Heart left ventricle (tissue), 16 donors: ENCODE measurements at places on chromosomes 3 and 15.

DNA sequence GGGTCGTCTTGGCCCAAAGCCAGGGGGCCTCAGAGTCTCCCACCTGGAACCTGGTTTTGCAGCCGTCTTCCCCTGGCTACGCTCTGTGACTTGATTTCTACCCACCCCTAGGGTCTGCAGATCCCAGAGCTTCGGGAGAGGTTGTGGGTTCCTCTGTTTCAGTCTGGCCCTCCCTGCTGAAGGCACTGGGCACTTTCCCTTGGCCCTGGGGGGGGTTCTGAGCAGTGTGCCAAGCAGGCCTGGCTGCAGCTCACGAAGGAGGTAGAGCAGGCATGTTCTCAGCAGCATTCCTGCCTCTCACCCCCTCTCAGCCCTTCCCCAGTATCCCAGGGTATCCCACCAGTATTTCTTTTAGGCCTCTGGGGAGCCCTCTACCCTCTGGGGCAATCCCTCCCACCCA, 99.0 kb downstream of the TMEM266 start:
- H3K36me3 ChIP-seq: no peaks in the 10 kb centered on the region
- peaks cover 32% of the 10 kb centered on the region for H3K4me1 ChIP-seq
- H3K4me3 ChIP-seq: no peak overlapping the region
- H3K27ac ChIP-seq: no peak overlapping the region

- H3K36me3 ChIP-seq: peaks cover 100% of the 10 kb centered on the region
- DNase-seq: no peak
- no peak overlapping the region for H3K4me3 ChIP-seq
These were observed 60.1 kb upstream of the PARL start for GRCh38 chr3:183944775-183945174.

DNA sequence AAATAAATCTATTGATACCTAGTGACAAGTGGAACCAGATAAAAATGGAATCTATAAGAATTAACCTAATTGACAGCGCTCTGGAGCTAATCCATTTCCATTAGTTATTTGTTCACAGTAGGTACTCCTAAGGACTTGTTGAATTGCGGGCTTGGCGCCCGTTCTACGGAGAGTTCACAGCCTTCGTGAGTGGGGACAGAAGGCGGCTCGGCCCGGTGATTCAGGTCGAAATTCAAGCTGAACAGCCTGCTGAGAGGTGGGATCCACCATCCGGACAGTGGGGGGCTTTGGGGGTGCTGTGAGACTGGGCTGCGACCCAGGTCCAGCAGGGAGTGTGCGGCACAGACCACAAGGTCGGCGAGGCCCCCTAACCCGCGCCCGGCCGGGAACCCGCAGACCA, 779 bp upstream of the CTNNB1 start:
- peaks cover 25% of the 10 kb centered on the region for H3K4me1 ChIP-seq
- peak; percentile 41 for DNase-seq
- H3K36me3 ChIP-seq: no peaks in the 10 kb centered on the region
- H3K27ac ChIP-seq: peak overlapping the region; percentile 98
- H3K27me3 ChIP-seq: no peaks in the 10 kb centered on the region
- H3K4me3 ChIP-seq: peak overlapping the region; percentile 87

DNA sequence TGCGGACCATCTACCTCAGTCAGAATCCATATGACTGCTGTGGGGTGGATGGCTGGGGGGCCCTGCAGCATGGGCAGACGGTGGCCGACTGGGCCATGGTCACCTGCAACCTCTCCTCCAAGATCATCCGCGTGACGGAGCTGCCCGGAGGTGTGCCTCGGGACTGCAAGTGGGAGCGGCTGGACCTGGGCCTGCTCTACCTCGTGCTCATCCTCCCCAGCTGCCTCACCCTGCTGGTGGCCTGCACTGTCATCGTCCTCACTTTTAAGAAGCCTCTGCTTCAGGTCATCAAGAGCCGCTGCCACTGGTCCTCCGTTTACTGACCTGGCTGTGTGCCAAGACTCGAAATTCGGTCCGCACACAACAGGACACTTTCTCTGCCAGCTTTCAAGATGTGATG, 21.9 kb downstream of the NRROS start:
- H3K4me3 ChIP-seq: no peak overlapping the region
- DNase-seq: no peak
- no peaks in the 10 kb centered on the region for H3K27me3 ChIP-seq
- no peaks in the 10 kb centered on the region for H3K4me1 ChIP-seq
- no peak overlapping the region for H3K27ac ChIP-seq

DNA sequence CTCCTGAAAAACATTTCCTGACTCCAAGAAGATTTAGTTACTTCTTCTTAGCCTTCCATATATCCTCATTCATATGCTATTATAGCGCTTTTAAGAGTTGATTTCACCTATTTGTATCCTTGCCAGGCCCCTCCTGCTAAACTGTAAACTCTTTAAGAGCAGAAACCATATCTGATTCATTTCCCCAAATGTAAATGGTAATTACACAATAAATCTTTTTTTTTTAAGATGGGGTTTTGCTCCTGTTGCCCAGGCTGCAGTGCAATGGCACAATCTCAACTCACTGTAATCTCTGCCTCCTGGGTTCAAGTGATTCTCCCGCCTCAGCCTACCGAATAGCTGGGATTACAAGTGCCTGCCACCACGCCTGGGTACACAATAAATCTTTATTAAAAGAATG, 4.5 kb downstream of the DLEC1 start:
- no peak overlapping the region for H3K4me3 ChIP-seq
- no peak for DNase-seq
- no peaks in the 10 kb centered on the region for H3K27me3 ChIP-seq
- no peak overlapping the region for H3K27ac ChIP-seq
- peaks cover 14% of the 10 kb centered on the region for H3K4me1 ChIP-seq
- no peaks in the 10 kb centered on the region for H3K36me3 ChIP-seq

DNA sequence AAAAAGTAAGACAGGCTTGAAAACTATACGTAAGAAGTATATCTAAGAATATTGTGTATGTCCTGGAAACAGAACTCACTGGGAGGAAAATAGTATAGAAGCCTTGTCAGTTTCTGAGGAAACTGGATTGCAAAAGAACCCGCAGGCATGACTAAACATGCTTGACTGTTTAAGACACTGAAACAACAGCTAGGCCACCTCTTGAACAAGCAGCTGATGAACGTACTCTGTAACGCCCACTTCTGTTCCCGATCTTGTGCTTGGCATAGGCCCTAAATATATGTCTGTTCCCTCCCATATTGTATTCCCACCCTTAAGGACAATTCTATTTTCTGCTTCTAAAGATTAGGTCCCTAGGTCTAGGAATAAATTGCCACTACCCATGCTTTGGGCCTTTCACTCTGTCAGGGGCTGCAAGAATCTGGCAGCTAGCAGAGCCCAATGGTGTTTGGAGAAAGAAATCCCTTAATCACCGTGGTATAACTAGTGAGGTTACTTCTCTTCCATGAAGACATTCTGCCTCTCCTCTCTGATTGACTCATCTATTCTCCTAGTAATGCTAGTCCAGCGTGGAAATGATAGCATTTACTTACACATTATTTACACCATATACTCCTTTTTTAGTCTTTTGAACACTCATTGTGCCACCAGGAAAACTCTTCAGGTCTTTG, 46.2 kb downstream of the CD200 start:
- no peak for DNase-seq
- no peak overlapping the region for H3K4me3 ChIP-seq
- peaks cover 8% of the 10 kb centered on the region for H3K4me1 ChIP-seq
- no peak overlapping the region for H3K27ac ChIP-seq
- H3K27me3 ChIP-seq: no peaks in the 10 kb centered on the region
- H3K36me3 ChIP-seq: no peaks in the 10 kb centered on the region

- no peak overlapping the region for H3K4me3 ChIP-seq
- no peak overlapping the region for H3K27ac ChIP-seq
- peaks cover 3% of the 10 kb centered on the region for H3K4me1 ChIP-seq
- peaks cover 4% of the 10 kb centered on the region for H3K27me3 ChIP-seq
- no peak for DNase-seq
These were observed 4.1 kb upstream of the COL6A5 start for GRCh38 chr3:130341388-130341787.

GRCh38 chr15:99720533-99720932, 12.7 kb downstream of the LYSMD4 start:
- no peak overlapping the region for H3K4me3 ChIP-seq
- peaks cover 4% of the 10 kb centered on the region for H3K36me3 ChIP-seq
- no peak for DNase-seq
- no peak overlapping the region for H3K27ac ChIP-seq
- H3K4me1 ChIP-seq: peaks cover 41% of the 10 kb centered on the region

DNA sequence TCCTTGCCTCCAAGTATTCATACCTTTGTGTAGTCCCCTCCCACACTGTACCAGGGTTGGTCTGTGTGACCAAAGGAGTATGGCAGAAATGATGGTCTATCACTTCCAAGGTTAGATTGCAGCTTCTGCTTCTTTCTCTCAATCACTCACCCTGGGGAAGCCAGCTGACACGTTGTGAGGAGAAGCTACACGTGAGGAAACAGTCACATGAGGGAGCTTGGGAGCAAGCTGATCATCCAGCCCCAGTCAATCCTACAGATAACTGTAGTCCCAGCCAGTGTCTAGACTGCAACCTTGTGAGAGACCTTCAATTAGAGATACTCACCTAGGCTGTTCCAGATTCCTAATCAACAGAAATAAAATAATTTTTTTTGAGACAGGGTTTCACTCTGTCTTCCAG, 6.2 kb upstream of the ZNF774 start:
- no peaks in the 10 kb centered on the region for H3K36me3 ChIP-seq
- no peaks in the 10 kb centered on the region for H3K27me3 ChIP-seq
- no peak overlapping the region for H3K27ac ChIP-seq
- DNase-seq: no peak
- H3K4me3 ChIP-seq: no peak overlapping the region
- H3K4me1 ChIP-seq: no peaks in the 10 kb centered on the region

DNA sequence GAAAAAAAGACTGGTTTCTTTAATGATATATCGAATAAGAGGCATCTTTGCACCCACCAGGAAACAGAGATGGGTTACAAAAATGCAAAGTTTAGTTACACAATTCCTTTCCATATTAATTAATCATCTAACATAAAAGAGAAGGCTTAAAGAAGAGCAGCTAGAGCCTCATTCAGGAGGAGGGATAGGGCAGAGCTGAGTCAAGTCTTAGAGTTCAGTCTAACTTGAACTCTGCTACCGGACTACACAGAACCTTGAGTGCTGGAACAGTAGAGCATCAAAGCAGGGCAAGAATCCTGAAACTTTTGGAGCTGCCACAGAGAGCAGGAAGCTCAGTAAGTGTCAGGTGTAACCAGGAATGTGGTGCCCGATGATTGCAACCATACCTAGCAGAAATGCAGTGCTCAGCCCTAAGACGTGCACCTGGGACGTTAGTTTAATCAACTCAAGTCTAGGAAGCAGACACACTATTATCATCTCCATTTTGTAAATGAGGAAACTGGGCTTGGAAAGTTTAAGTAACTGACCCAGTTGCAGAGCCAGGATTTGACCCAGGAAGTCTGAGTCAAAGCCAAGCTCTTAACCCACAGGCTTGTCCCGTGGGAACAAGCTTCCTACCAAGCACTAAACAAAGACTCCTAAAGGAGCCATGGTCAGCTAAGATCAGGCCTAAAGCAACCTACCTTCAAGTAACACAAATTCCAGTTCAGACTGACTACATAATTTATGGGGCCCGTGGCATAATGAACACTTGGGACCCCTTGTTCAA, 187.4 kb downstream of the FOXP1 start:
- no peak for DNase-seq
- H3K4me1 ChIP-seq: peaks cover 8% of the 10 kb centered on the region
- no peaks in the 10 kb centered on the region for H3K36me3 ChIP-seq

DNA sequence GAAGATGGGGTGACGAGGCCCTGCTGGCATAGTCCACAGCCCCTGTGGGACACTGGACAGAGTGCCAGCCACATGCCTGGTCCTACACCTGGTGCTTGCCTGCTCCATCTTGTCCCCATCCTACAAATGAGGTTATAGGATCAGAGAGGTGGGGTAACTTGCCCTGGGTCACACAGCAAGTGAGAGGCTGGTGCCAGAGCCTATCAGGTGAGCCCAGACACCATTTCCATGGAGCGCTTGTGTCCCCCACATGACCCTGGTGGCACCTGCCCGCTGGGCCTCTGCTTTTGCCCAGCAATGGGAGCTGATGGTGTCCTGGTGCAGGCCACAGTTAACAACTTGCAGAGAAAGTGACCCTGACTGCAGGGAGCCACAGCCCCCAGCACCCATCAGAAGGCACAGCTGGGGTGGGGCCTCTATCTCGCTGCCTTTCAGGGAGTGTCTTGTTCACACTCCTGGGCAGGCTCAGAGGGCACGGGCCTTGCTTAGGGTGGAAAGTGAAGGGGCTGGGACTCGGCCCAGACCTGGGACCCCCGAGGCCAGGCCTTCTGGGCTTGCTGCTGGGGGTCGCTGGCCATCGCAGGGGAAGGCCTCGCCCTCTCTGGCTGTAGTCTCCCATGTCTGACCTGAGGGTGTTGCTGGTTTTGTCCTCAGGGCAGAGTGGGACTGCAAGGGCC, 7.2 kb downstream of the PLXNA1 start:
- H3K4me3 ChIP-seq: no peak overlapping the region
- peaks cover 17% of the 10 kb centered on the region for H3K36me3 ChIP-seq
- H3K27me3 ChIP-seq: no peaks in the 10 kb centered on the region

DNA sequence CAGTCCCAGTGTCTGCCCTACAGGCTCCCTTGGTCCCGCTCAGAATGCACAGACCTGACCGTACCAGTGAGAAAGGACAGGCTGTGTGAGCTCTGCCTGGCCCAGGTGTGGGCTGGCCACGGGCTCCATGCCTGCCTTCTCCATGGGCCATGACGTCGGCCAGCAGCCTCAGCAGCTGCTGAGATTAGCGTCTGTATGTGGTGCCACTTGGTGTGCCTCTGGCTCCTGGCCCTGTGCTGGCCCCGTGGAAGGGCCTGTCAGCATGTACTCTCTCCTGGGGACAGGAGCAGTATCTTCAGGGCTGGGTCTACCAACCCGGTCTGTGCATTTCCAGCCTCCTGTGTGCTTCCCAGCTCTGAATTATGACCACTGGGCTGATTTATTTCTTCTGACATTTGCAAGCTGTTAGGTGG, 25.7 kb downstream of the KLF13 start:
- peaks cover 3% of the 10 kb centered on the region for H3K36me3 ChIP-seq
- H3K27me3 ChIP-seq: no peaks in the 10 kb centered on the region
- DNase-seq: peak; percentile 84
- H3K4me3 ChIP-seq: peak overlapping the region; percentile 23
- H3K4me1 ChIP-seq: peaks cover 100% of the 10 kb centered on the region

DNA sequence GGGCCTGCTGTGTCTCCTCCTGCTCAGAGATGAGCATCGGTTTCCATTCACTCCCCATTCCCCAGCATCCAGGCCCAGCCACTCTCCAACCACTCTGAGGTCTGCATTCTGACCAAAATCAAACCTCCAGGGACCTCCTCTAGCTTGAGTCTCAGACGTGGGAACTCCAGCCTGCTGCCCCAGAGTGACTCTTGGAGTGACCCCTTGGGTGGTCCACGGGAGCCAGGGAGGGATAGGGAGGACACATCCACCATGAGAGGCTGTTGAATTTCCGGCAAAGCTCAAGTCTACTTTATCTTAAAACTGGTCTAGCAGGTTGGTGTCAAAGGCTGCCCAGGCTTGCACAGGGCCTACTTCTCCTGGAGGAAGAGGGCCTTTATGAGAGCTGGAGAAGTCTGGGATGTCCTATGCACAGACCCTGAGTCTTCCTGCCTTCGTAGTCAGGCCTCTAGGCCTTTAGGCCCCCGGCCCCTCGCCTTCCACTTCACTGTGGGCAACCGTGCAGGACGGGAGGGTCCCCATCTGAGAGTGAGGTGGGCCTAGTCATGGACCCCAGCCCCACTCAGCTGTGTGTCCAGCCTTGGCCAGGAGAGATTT, 8.9 kb downstream of the CISH start:
- H3K36me3 ChIP-seq: no peaks in the 10 kb centered on the region
- no peaks in the 10 kb centered on the region for H3K27me3 ChIP-seq
- H3K4me1 ChIP-seq: peaks cover 75% of the 10 kb centered on the region

- no peaks in the 10 kb centered on the region for H3K27me3 ChIP-seq
These were observed 10.3 kb downstream of the FAM227B start for GRCh38 chr15:49610157-49610918.

- H3K4me3 ChIP-seq: no peak overlapping the region
- DNase-seq: no peak
- H3K27me3 ChIP-seq: no peaks in the 10 kb centered on the region
- H3K4me1 ChIP-seq: peaks cover 7% of the 10 kb centered on the region
- no peaks in the 10 kb centered on the region for H3K36me3 ChIP-seq
These were observed 23.5 kb upstream of the ATP10A start for GRCh38 chr15:25886498-25887140.
